HS-27A (cell line): ENCODE measurements at places on chromosomes 7 and 10.
A peak's percentile ranks its signal among the peaks of the same experiment; 100 is the strongest.

GRCh38 chr10:14414901-14415300 is 84.2 kb upstream of the FRMD4A start:
- no peak for DNase-seq

GRCh38 chr10:13567030-13567429 is 19.7 kb upstream of the PRPF18 start:
- no peak for DNase-seq

- DNase-seq: no peak
These were observed 138.4 kb downstream of the MDFIC start for GRCh38 chr7:115060095-115060870.

GRCh38 chr7:95220328-95220727 is 104.0 kb downstream of the PON1 start:
- DNase-seq: no peak

DNA sequence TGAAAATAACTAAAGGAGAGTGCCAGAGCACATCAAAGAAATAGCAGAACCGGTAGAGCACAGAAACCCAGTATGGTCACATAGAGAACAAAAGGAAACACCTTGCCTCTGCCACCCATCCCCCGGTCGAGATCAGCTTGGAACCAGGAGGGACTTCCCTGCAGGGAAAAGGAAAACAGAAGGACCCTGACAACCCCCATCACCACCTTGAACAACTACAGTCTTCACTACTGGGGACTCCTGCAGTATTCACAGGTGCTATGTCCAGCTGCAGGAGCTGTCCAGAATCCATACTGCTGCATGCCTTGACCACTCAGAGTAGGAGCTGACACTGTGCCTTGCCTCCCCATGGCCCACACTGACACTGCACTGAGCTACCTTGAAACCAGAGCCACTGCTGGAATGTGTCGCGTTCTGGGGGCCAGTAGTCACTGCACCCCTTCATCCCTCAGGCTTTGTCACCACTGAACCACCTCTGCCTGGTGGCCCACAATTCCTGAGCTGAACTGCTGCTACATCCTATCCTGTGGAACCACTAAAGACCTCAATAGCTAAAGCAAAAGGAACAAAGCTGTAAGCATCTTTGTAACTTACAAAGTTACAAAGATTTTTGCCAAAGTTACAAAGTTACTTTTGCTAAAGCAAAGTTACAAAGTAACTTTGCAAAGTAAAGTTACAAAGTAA is 66.8 kb downstream of the TRIL start:
- no peak for DNase-seq

GRCh38 chr10:98257961-98258360 is 10.0 kb downstream of the LOXL4 start:
- DNase-seq: no peak

DNA sequence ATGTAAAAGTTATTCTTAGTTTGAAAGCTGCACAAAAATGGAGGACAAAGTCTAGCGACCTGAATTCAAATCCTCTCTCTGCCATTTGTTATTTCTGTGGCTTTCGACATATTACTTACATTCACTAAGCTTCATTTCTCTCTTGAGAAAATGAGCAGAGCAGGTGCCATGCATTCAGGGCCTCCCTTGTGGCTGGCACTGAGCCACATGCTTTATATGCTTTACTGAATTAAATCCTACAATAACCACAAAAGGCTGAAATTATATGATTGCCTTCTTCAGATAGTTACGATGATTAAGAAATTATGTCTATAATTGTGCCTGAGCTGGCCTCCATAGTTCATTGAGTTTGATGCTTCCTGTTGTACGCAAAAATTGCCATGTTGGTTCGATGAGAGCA is 98.7 kb downstream of the NPSR1 start:
- no peak for DNase-seq

GRCh38 chr7:112422842-112423496 is 27.3 kb upstream of the IFRD1 start:
- peak; percentile 27 for DNase-seq

DNA sequence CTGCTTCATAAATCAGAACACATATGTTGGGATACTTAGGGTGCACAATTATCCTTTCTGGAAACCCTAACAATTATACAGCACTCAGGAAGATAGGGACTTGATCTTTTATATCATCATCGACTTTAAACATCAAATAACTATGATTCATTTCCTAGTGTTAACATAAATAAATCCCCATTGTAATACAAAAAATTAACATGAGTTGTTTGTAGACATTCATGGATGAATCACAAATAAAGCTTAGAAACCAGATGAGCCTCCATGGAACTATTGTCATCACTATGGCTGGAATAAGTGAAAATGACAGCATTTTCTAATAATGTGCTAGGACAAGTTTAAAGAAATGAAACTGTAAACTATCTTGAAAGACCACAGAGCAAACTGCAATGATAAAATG is 821.7 kb downstream of the GATA3 start:
- no peak for DNase-seq

DNA sequence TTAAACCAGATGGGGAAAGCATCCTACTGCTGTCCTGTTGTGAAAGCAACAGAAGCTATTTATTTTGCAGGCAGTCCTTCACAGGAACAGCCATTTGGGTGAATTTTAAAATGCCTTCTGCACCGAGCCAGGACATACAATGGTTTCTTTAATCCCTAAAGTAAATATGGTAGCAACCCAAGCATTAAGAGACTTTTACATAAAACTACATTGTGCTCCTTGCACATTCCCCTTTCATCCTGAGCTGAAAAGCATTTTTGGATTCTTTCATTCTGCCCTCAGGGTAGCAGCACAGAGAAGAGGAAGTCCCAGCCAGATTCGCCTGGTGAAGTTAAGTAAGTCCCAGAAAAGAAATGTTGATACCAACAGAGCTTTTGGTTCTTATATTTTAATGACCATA is 84.0 kb upstream of the FAM3C start:
- no peak for DNase-seq

GRCh38 chr7:26398756-26399509 is 107.3 kb downstream of the SNX10 start:
- DNase-seq: no peak

GRCh38 chr7:127674361-127674760 is 22.4 kb downstream of the SND1 start:
- DNase-seq: no peak

- no peak for DNase-seq
These were observed 9.5 kb downstream of the FAM241B start for GRCh38 chr10:69639291-69640195.

DNA sequence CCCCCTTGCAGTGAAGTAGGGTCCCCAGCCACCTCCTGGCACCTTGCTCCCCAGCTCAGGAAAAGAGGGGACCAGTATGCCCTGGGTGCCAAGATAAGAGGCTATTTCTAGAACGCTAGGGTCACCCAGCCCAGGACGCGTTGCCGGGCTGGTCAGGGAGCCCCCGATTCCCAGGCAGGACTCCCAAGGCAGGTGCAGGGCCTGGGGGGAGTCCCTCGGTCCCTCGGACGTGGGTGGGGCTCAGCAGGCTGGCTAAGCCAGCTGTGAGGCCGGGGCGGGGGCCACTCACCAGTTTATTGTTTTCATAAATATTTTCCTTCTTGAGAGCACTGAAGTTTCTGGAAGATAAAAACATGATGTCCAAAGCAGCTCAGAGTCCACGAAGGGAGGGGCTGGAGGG is 9.3 kb downstream of the MICALL2 start:
- no peak for DNase-seq

- no peak for DNase-seq
These were observed 111.6 kb downstream of the PHTF2 start for GRCh38 chr7:77910124-77910523.
